ENCODE measurements at places on chromosomes 6 and 20. TPM values are rescaled to one million over a fixed set of nuclear protein-coding genes. Genes with fewer than 3 reads are reported as not detected.

DNA sequence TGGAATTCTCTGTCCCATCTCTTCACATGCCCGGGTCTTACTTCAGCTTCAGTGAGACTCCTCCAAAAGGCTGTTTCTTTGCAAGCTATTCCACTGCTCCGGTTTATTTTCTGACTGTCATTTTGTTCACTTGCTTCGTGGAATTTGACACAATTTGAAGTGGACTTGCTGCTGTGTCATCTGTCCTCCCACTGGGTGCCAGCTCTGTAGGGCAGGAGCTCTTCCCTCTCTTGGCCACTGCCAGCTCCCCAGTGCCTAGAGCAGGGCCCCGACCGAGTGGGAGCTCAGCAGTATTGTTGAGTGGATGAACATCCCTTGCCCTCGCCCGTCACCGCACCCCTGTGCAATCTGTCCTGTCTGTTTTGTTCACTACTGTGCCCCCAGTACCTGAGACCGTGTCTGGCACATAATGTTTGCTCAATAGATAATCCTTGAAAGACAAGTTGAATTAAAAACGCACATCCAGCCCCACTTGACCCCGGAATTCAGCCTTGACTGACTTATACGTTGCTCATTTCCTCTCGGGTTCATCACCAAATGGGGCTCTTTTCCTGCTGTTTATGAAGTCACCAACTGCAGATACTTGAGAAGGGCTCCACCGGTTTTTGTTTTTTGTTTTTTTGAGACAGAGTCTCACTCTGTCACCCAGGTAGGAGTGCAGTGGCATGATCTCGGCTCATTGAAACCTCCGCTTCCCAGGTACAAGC, 170.3 kb upstream of the KCNG1 start:
- DNase-seq = no peak

DNA sequence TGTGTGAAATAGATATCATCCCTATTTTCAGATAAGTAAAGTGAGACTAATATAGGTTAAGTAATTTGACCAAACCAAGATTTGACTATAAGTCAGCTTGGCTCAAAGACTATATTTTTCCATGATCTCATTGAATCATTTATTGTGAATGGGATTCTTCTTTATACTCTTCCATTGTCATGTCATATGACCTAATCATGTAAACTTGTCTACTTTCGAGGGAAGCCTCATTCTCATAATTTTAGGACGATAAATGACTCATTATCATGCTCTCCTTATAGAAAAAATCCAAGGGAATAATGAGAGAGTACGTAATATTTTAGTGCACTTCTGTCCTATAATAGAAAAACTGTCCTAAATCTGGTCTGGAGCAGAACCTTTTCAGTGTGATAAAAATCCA, 40.9 kb upstream of the CCN6 start:
- no peak for DNase-seq

Gene ESR1
- polyA plus RNA-seq = 1.1 TPM

Gene TCFL5
- polyA plus RNA-seq = 6.1 TPM

DNA sequence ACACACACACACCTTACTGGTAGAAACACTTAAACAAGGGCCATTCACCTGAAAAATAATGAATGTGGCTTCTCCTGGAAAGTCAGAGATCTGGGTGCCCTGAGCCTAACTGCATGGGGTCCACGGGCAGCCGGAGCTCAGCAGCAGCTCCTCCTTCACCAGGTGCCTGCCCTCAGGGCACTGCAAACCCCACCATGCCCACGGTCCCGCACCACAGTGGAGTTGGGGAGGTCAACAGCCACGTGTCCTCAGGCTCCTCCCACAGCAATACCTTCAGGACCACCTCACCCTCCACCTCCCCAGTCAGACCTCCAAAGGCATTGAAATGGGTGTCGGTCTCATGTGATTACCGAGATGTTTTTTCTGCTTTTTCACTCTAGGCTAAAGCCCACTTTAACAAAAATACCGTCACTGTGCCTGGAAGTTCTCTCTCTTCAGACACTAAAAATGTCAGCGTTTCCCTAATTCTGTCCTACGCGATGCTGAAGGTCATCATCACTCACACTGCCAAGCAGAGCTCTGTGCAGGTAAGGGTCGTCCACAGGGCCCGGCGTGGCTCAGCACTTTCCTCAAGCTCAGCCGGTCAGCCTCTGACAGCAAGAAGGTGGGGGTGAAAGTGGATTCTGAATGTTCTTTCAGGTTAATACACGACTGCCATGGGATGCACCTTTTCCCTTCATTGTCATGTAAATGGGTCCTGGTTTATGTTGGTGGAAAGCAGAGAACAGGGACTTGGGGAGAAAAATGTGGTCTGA, 48.9 kb downstream of the CDK5RAP1 start:
- DNase-seq = no peak

DNA sequence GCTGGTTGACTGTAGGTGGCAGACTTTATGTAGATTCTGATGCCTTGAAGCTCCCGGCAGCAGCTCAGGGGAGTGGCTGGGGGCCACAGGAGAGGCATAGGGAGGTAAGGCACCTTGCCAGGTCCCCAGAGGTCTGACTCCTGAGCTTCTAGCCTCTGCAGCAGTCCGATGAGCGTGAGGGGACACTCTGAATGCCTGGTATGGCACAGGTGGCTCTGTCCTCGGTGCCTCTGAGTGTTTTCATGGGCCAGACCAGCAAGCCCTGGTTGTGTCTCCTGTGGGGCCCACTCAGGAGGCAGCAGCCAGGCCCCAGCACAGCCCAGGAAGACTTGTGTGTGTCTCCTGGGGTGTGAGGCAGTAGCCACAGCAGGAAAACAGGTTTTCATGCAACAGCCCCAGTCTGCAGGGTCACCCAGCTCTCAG, 39.7 kb upstream of the IRF4 start:
- DNase-seq = no peak

Gene CAGE1
- not detected for polyA plus RNA-seq

DNA sequence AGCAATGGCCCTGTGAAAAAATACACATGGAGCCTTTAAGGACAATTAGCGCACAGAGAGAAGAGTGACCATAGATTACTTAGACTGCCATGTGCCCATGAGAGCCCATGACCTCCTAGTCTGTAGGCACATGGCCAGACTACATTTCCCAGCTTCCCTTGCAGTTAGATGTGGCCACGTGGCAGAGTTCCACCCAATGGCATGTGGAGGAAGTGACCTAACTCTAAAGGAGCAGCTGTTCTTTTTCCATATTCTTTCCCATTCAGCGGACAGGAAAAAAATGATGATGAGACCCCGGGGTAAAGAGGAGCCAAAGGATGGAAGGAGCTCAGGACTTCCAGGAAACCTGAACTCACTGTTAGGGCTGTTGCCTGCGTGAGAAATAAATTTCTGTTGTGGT, 116.6 kb downstream of the CBLN4 start:
- DNase-seq = no peak

DNA sequence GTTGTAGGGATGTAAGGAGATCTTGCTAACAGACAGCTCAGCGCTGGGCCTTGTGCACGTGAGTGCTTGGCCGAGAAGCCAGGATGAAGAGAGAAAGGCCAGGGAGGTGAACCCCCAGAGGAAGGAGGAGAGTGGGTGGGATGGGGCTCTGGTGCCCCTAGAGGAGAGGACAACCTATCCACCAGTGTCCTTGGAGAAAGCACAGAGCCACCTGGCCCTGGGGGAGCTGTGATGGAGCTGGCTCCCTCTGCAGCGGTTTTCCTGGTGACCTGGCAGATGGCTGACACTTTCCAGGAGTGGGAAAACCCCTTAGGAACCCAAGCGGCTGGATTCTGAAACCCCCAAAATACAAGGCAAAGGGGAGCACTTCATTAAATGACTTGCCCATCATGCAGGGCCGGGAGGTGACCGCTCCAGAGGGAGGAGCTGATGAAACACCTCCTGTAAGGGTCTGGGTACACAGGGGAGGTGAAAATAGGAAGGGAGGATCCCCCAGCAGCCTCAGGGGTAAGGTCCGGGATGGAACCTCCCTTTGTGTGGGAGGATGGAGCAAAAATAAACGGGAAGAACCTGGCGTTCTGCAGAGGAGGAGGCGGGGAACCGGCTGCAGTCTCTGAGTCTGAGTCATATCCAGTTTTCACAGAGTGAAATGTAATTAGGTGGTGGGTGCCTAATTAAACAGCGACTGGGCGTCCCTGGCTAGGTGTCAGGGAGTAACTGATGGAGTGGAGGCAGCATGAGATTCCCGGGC, 80.4 kb downstream of the SULF2 start:
- no peak for DNase-seq

GRCh38 chr6:134920422-134920821, 29.5 kb downstream of the ALDH8A1 start:
- no peak for DNase-seq

DNA sequence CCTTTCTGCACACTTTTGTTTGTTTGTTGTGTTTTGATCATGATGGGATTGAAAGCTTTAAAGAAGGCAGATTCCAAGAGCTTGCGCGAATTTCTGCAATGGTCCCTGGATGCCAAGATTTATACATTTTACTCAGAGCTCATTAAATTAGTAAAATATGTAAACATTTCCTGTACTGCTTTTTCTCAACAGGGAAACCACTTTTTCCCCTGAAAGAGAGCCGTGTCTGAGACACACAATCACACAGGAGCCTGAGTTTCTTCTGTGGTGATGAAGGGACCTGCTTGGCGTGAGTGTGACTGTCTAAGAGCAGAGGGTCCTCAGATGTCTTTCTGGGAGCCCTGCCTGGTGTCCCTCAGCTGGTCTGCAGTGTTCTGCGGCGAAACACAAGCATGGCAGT, 12.1 kb upstream of the TAGAP start:
- DNase-seq = no peak

Gene ZKSCAN4
- 3.9 TPM for polyA plus RNA-seq

DNA sequence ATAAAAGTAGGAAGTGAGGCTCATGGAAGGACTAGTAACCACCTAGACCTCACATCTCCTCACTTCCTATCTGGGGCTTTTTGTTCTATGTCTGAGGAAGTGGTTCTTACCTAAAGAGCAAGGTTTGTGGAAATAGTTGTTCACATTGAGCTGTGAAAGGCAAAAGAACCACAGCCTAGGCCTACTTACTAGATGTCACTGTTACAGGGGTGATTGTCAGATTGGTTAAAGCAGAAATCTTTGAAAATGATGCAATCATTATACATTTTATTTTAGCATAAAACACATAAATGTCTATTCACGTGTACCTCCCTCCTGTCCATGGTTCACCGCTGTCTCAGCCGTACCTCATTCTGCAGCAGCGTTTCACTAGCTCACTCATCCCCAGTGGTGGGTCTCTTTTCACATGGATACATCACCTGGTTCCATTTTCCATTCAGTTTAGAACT, 268.8 kb downstream of the TMEM242 start:
- no peak for DNase-seq

DNA sequence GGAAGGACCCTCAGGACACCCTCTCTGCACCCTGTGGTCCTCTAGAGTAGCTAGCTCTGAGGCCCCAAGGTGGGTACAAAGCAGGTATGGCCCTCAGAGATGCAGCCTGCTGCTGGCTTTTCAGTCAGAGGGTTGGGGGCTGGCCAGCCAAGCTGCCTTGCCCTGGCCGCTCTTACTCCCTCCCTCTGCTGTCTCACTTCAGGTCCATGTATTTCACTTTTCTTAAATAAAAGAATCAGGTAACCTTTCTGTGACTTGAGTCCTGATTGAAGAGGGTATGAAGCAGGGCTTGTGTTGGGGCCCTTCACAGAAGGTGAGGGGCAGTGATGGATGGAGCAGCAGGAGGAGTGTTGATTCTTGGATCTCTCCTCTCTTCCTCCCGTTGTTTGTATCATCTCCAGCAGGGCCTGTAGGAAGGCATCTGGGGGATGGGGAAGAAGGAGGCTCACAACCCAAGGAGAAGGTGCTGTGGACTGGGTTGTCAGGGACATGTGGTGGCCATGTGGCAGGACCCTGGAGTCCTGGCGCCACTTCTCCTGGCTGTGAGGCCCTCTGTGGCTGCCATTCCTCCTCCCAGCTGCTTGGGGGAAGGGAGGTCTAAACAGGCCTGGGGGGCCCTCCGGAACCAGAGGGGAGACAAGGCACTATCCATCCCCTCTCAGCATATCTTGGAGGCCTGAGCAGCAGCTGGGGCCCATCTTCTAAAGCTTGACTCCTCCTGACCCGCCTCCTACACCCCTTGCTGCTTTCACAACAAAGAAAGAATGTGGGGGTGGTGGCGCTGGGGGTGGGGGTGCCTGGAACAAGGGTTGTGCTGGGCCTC, 1.1 kb upstream of the PTK7 start:
- peak; percentile 97 for DNase-seq

DNA sequence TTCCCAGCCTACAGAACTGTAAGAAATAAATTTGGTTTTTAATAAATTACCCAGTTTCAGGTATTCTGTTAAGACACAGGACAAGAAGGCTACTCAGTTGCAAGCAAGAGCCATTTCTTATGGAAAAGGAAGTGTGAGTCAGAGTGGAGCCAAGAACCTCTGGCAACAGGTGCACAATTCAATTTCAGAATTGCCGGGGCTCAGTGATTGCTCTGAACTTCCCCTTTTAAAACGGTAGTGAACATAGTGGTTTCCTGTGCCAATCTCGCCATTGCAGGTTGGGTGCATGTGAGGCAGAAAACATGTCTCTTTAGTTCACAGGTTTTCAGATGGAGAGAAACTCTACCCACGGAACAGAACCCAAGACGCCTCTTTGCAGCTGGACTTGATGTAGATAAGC, 16.4 kb downstream of the PIGT start:
- DNase-seq = no peak

Measured in kidney (tissue), 22 donors.